ENCODE measurements at places on chromosomes 12 and 14.

DNA sequence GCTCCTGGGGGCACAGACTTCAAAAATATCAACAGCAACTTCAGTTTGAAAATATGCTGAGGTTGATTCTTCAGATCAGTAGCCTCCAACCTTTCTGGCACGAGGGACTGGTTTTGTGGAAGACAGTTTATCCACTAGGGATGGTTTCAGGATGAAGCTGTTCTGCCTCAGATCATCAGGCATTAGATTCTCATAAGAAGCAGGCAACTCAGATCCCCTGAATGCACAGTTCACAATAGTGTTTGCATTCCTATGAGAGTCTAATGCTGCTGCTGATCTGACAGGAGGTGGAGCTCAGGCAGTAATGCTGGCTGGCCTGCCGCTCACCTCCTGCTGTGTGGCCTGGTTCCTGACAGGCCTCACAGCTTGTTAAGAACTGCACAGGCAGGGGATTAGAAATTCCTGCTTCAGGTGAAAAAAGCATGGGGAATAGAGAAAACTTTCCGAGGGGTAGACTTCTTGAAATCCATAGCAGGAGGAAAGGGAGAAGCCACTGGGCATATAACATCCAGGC lies 12.8 kb downstream of the EPYC start:
- DNase-seq, result no peak

- DNase-seq, result no peak
These were observed 284.2 kb upstream of the CAND1 start for GRCh38 chr12:66984962-66985361.

DNA sequence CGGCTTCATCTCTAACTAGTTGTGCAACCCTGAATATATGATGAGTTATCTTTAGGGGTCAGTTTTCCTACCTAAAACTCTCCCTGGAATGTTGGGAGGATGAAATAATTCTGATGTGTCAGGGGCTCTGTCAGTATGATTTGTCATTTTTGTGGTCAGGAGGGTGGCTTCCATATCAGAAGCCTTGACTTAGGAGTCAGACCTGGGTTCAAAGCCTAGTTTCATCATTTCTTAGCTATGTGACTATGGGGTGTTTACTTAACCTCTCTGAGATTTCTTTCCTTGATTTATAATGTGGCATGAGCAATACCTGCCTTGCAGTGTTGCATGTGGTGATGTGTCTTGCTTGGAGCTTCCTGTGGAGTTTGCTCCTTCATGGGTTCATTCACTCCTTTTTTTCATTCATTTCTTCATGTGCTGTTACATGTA lies 146.8 kb downstream of the CHST11 start:
- DNase-seq, result no peak

- no peak for DNase-seq
These were observed 255.8 kb downstream of the TMTC2 start for GRCh38 chr12:82942521-82942920.

DNA sequence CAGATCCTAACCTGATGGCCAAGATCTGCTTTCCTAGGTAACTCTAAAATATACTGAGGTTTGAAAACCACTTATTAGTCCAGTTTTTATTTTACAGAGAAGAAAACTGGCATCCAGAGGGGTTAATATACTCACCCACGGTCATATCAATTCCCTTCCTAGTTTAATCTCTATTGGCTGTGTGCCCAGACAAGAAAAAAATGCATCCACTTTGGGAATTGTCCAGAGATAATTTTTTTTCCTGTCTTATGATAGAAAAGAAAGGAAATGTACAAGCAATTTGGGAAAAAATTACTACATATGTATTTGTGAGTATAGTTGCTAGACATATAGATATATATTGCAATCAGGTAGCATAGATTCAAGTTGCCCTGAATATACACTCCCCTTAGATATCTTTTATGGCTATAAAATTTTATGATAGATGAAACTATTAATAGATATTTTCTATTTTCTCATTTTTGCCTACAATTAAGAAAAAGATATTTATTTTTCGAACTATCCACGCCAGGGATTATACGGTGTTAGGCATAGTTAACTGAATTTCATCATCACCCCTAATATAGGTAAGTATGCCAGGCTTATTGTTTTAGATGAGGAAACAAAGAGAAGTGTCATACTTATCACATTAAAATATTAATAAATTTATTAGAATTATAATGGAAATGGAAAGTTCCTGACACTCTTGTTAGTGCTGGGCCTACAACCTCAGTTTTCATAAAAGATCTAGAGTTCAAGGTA lies 100.5 kb upstream of the SLC38A2 start:
- DNase-seq, result no peak

GRCh38 chr12:71135812-71136176 lies 22.0 kb downstream of the TSPAN8 start:
- DNase-seq, result no peak

DNA sequence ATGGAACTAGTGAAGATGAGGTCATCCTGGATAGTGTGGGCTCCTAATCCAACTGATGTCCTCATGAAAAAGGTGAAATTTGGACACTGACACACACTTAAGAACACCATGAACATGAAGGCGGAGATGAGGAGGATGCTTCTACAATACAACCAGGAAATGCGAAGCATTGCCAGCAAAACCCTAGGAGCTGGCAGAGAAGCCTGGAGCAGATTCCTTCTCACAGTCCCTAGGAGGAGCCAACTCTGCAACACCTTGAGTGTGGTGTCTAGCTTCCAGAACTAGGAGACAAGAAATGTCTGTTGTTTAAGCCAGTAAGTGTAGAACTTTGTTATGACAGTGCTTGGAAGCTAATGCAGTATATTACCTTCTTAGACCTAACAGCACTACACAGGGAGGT lies 191.9 kb upstream of the PWP1 start:
- no peak for DNase-seq

DNA sequence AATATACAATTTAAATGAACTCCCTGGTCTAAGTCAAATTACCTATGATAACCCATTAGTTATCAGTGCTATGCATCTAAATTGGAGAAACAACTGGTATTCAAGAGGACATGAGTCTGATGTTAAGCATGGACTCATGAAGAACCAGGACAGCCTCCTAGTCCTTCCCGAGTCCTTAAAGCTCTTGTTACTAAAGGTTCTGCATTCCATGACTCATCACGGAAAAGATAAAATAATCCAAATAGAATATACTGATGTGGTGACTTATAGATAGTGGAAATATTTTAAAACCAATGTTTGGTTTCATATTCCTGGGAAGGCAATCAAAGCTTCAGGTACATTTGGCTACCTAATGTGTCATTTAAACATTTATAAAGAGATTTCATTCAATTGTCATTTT lies 117.2 kb upstream of the PMCH start:
- DNase-seq, result no peak

DNA sequence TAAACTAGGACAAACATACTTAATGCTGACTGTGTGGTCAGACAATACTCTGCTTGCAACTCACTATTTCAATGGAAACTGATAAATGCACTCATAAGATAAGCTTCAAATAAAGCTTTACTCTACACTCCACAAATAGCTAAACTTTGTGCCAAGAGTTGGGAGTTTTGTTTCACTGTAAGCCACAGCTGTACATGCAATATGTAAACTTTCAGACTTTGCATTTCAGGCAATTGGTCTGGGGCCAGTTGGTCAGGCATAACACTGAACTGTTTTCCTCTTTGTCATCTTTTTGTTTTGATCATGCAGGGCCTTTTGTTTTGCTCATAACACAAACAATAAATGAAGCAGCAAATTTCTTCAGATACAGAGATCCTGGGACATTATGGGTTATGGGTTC lies 426.2 kb downstream of the IPO8 start:
- DNase-seq, result no peak

DNA sequence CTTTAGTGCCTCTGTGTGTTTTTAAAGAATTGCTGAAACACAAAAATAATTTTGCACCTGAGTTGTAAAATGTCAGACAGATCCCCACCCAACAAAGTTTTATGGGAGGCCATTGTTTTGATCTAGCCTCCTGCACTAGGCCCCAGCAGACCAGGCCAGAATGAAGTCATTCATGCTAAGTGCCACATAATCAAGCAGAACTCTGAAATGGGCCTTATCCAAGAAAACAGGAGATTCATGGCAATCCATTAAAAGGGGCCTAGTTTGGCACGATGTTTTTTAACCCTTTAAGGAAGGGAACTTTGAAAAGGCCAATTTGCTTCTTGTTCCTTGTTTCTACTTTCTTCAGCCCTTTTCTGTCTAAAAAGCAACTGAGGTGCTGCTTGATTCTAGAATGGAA lies 260.9 kb downstream of the ITPR2 start:
- DNase-seq, result no peak

- DNase-seq, result no peak
These were observed 3.6 kb upstream of the FOS start for GRCh38 chr14:75274899-75275569.

- no peak for DNase-seq
These were observed 922.7 kb downstream of the VRK1 start for GRCh38 chr14:97719931-97720330.

DNA sequence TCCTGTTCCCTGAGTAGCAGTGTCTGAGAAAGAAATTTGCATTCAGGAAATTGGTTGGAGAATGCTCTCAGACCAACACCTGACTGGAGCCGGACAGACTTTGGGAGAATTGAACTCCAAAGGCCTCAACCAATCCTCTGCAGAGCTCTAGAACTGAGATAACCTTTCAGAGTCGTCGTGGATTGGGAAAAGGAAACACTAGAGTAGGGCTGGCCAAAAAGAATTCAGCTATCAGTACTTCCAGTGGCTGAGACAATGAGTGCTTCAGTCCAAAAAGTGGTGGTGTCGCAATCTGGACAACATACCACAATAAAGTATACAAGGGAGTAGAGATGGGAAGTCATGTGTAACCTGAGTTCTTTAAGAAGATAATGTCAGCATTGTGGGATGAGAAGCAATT lies 377.1 kb downstream of the SLC16A7 start:
- no peak for DNase-seq

GRCh38 chr12:9143929-9144729 lies 28.4 kb upstream of the A2M start:
- no peak for DNase-seq

DNA sequence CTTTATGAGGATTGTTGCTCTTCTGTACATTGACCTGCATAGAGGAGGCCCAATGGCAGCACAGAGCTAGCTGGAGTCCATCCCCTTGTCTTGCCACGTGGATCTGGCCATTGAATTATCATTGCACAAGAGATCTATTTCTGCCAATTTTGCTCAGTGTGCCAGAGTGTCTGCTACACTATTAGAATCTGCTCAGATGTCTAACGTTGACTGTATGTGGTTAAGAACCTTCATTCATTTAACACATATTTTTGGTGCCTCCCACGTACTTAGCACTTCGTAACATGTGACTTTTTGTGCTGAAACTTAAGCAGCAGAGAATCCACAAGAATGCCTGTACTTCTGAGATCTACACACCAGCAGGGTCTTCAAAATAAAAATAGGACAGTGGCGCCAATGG lies 166.0 kb upstream of the VASH1 start:
- DNase-seq, result no peak

DNA sequence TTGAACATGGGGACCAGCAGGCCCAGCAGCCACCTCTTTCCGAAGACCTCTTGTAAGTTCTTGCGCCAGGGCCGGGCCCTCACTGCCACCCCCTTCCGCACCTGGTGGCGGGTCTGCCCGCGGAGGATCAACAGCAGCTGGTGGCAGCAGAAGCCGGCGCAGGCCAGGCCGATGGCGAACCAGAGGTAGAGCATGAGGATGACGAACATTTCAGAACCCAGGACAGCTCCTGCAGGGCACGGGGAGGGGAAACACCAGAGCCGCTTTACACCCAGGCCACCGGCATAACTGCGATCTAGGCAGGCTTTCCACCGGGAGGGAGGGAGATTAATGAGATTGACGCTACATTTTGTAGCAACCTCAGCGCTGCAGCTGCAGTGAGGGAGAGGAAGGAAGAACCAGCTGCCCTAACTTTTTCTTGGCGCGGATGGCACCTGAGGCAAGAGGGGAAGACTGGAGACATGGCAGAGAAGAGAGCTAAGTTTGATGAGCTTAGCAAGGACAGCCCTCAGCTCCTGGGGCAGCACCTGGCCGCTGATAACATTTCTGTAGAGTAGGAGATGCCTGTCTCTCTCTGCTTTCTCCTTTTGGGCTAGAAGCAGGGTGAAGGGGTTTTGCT lies 7.8 kb downstream of the ZDHHC22 start:
- DNase-seq, result no peak

GRCh38 chr12:42504049-42504448 lies 85.5 kb downstream of the PRICKLE1 start:
- no peak for DNase-seq

GRCh38 chr14:32530800-32531199 lies 201.7 kb downstream of the AKAP6 start:
- no peak for DNase-seq

DNA sequence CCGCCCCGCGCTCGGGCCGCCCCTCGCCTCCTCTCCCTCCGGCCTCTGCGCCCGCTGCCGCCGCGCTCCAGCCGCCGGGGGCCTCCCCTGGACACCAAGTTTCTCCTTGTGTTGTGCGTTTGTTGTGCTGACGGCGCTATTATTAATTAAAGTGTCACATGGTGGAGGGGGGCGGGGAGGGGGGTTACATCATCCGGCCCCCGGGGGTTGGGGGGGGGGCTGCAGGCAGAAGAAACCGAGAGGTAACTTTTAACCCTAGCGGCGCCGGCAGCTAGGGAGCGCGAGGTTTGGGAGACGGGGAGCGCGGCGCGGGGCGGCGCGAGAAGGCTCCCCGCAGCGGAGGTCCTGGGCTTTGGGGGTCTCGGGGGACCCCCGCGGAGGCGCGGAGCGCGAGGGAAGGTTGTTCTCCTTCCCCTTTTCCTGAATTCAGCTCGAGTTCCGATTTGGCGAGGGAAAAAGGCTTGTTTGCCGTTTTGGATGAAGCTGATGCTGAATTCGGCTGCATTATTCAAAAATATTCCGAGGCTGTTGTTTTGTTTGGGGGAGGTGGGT lies at the start of gene HRK:
HRK (minus strand) TSS at position 117 of the 552 bp plus-strand sequence. CDS start 134 bp downstream, outside the sequence.
- DNase-seq, result no peak

DNA sequence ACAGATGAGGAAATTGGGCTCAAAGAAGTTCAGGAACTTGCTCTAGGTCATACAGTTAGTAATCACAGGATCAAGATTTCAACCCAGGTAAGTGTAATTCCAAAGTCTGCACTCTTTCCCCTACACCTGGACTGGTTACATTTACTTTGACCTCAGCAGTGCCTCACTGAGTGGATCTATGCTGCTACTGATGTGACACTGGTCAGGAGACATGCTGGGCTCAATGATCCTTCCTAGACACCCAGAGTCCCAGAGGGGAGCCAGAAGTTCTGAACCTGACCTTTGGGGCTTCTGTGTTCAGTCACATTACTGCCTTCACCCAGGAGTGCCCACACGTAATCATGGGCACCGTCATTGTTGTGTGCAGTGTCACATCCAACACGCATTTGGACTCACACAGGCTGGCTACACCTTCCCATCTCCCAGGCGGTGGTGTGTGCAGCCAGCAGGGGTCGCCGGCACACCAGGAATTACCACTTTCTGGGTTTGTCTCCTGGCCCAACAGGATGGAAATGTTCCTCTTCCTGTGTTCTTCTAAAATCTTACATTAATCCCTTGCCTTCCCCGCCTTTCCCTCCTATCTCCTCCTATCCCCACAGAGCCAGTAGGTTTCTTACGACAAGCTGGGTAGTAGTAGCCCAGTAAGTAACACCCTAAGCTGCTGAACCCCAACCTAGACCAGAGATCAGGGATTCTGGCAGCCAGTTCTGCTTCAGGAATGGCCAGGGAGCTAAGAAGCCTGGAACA lies 25.6 kb downstream of the CALCOCO1 start:
- DNase-seq, result no peak
